ENCODE measurements at places on chromosomes 12 and 14. TPM values are rescaled to one million over a fixed set of nuclear protein-coding genes. Genes with fewer than 3 reads are reported as not detected.

Gene TESPA1
- 0.25 TPM for polyA plus RNA-seq

Gene RAD51AP1
- 29.0 TPM for polyA plus RNA-seq

Gene ADIPOR2
- 46.5 TPM for polyA plus RNA-seq

Gene HOXC9
- polyA plus RNA-seq: 19.1 TPM

Gene ACIN1
- 353 TPM for polyA plus RNA-seq

Gene PCED1B
- 4.4 TPM for polyA plus RNA-seq

Gene ISCU
- polyA plus RNA-seq: 106 TPM

Gene GPR84
- 0.18 TPM for polyA plus RNA-seq

Gene CMTM5
- polyA plus RNA-seq: 3.2 TPM

Gene CAPZA3
- 0.69 TPM for polyA plus RNA-seq

Gene HOXC6
- 39.9 TPM for polyA plus RNA-seq

Gene BICDL1
- 39.4 TPM for polyA plus RNA-seq

Gene ACSM4
- polyA plus RNA-seq: not detected

Gene NAV3
- polyA plus RNA-seq: 8.7 TPM

Gene SLCO1C1
- polyA plus RNA-seq: 1.4 TPM

Gene FIGNL2
- 7.1 TPM for polyA plus RNA-seq

Gene PAWR
- polyA plus RNA-seq: 59.8 TPM

Gene PLD4
- 3.1 TPM for polyA plus RNA-seq

Gene NYNRIN
- polyA plus RNA-seq: 49.7 TPM

Gene PROX2
- polyA plus RNA-seq: 0.38 TPM

Gene CCDC196
- not detected for polyA plus RNA-seq

Gene RHEBL1
- polyA plus RNA-seq: 1.3 TPM

Gene UNC79
- 0.75 TPM for polyA plus RNA-seq

Gene ALDH2
- polyA plus RNA-seq: 123 TPM

Gene AQP2
- 113 TPM for polyA plus RNA-seq

Gene SYNDIG1L
- polyA plus RNA-seq: 0.21 TPM

Gene SLC7A7
- 77.6 TPM for polyA plus RNA-seq

Gene RAPGEF3
- polyA plus RNA-seq: 59.8 TPM

Gene DTX1
- 16.4 TPM for polyA plus RNA-seq

Gene RNASE3
- 0.42 TPM for polyA plus RNA-seq

Gene INHBC
- 0.21 TPM for polyA plus RNA-seq

Gene FITM1
- polyA plus RNA-seq: 2.2 TPM

Gene DENND5B
- 27.1 TPM for polyA plus RNA-seq

Gene CFAP54
- polyA plus RNA-seq: 2.6 TPM

Gene MVK
- polyA plus RNA-seq: 20.6 TPM

Gene SIX4
- 5.3 TPM for polyA plus RNA-seq

Gene GDF3
- polyA plus RNA-seq: 0.70 TPM

Gene DLK1
- 7.3 TPM for polyA plus RNA-seq

Gene TNFAIP2
- 39.3 TPM for polyA plus RNA-seq

Gene VIPAS39
- 30.3 TPM for polyA plus RNA-seq

Gene MEG3
- 309 TPM for polyA plus RNA-seq

Gene POLE
- polyA plus RNA-seq: 40.9 TPM

Gene KRT4
- 0.56 TPM for polyA plus RNA-seq

Gene OR4K5
- not detected for polyA plus RNA-seq

Gene G2E3
- polyA plus RNA-seq: 27.6 TPM

Gene WNT1
- polyA plus RNA-seq: not detected

Gene DHRS1
- 52.5 TPM for polyA plus RNA-seq

Gene IRAK3
- polyA plus RNA-seq: 4.0 TPM

Gene NTN4
- 105 TPM for polyA plus RNA-seq

Gene FSCB
- polyA plus RNA-seq: not detected

Gene DNAH10
- polyA plus RNA-seq: 4.1 TPM

Gene MGST1
- polyA plus RNA-seq: 35.0 TPM

Gene DHH
- 0.30 TPM for polyA plus RNA-seq

Data from left renal cortex interstitium (tissue), 4 donors.